Activated CD8-positive, alpha-beta T cell treated with anti-CD3 and anti-CD28 coated beads for 36 hours (primary cell): ENCODE measurements at places on chromosomes 13 and 19.

DNA sequence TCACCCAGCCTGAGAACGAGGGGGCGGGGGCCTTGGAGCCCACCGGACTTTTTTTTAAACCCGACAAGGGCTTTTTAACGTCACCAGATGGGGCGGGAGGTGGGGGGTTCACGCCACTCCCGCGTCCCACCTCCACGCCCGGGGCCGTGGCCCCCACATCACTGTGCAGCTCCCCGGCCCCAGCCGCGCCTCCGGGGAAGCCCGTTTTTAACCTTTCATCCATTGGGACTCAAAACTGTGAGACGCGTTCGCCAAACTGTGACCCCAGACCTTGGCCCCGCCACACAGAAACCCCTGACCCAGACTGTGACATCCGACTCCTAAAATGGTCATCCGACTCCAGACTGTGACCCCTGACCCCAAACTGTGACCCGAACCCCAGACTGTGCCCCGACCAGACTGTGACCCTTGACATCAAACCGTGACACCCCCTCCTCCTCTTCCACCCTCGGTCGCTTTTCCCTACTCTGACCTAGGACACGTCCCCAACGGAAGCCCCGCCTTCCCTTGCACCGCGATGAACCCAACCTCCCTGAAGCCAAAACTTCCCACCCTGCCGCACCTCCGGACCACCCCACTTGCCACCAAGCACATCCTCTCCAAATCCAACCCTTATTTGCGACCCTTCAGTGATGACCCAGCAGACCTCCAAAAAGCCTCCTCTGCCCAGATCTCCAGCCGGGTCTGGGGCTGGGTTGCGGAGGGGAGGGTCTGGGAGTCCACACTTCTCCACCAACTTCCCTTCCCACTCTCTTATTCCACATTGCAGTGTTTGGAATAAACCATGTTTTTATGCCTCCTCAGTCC, 1.5 kb upstream of the GRWD1 start:
- peak; percentile 7 for DNase-seq

- no peak for DNase-seq
Measured at GRCh38 chr19:18671303-18672043, 12.0 kb upstream of the CRTC1 start.

DNA sequence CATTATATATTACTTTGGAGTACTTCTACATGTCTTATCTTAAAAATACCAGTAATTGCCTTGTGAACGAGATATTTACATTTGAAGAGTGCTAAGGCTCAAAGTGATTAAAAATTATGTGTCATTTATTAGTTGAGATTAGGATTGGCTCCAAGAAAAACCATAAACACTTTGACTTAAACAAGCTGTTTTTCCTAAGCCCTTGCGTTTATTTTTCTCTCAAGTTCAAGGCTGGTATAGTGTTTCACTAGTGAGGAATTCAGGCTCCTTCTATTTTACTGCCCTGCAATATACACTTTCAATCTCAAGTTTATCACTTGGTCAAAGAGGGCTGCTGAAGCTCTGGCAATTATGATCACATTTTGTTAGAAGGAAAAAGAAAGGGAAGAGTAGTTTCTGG, 49.9 kb downstream of the UFM1 start:
- DNase-seq, result no peak

- peak; percentile 33 for DNase-seq
Measured at GRCh38 chr13:40480012-40480914, 186.2 kb downstream of the FOXO1 start.

DNA sequence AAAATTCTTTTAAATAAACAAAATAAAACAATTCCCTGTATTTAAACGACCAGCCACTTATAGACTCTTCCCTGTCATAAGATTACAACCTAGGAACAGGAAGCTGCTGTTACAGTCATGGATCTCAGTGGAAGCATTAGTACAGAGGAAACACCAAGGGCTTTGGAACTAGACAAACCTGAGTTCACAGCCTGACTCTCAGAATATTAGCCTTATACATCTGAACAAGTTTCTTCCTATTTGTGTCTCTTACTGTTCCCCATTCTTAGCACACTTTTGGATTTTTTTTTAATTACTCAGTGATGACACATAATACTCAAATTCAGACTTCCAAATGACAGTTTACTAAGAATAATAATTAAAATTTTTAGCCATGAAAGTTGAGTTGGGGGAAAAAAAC, 46.1 kb downstream of the ZDHHC20 start:
- no peak for DNase-seq

GRCh38 chr13:25887962-25888655, 163.7 kb downstream of the SHISA2 start:
- DNase-seq, result no peak

DNA sequence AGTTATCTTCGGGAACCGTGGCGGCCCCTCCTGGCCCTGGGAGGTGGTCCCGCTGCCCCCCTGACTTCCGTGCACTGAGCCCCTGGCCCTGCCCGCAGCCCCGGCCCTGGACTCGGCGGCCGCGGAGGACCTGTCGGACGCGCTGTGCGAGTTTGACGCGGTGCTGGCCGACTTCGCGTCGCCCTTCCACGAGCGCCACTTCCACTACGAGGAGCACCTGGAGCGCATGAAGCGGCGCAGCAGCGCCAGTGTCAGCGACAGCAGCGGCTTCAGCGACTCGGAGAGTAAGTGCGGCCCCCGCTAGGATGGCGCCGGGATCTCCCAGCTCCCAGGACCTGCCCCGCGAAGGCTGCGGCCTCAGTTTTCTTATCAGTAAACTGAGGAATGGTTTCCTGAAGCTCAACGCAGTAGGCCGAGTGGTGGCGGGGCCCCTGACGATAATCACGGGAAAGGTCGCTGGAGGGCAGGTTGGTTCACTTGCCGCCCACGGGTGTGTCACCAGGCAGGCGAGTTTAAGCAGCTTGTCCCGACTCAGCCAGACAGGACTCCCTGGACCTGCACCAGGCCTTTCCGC, 924 bp downstream of the RGCC start:
- DNase-seq, result peak; percentile 77
